Activated CD4-positive, alpha-beta T cell treated with anti-CD3 and anti-CD28 coated beads for 36 hours (primary cell): ENCODE measurements at places on chromosomes 16 and 17.

DNA sequence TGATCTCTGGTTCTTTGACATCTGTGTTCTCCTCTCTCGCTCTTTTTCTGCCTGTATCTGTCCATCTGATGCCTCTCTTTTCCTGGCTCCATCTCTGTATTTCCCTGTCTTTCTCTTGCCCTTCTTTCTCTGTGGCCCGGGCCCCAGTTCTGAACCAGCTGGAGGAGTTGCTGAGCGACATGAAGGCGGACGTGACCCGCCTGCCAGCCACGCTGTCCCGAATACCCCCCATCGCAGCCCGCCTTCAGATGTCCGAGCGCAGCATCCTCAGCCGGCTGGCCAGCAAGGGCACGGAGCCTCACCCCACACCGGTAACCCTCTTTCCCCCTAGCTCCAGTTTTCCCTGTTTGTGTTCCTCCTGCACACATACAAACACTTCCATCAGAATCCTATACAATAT, 5.8 kb downstream of the RNF227 start:
- no peak for DNase-seq

- no peak for DNase-seq
Observed at GRCh38 chr17:57892820-57893595, 43.2 kb upstream of the MRPS23 start.

DNA sequence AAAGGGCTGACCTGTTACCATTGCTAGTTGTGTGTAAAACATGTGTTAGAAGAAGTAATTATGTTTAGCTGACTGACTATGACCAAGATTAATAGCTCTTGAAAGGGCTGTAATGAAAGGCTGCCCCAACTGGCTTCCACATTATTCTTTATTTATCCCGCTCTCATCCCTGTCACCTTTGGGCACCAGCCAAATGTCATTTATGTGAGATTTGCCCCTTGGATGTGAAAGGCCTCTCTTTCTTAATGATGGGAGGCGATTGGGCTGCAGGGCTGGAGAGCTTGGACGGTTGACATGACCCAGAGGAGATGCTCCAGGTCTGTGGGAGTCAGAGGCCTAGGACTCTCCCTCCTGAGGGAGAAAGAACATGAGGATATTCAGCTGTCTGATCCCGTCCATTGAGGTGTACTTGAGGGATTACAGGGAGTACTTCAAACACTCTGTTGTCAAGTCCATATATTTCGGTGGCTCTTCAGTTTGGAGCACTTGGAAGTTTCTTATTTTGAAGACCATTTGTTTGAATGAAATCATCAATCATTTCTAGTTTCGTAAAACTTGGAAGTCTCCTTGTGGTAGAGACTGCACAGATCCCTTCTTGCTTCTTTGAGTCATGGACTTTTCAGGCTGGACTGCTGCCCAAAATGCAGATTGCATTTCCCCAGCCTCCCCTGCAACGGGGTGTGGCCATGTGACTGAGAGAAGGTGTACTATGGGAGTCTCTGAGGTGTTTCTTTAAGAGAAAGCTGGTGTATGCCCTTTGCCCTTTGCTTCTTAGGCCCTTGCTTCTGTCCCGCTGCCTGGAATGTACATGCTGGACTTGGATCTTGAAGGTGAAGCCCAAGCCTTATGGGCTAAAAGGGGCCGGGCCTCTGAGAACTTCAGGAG, 51.3 kb downstream of the FTO start:
- DNase-seq, result no peak

- DNase-seq, result no peak
Observed at GRCh38 chr16:75794426-75794825, 68.1 kb upstream of the CPHXL start.
